ENCODE measurements at places on chromosomes 12 and 14. TPM values are rescaled to one million over a fixed set of nuclear protein-coding genes. Genes with fewer than 3 reads are reported as not detected.
A peak's percentile ranks its signal among the peaks of the same experiment; 100 is the strongest.

- DNase-seq: no peak
- no peaks in the 10 kb centered on the region for H3K36me3 ChIP-seq
- H3K27me3 ChIP-seq: no peaks in the 10 kb centered on the region
- peak overlapping the region; percentile 86 for H3K27ac ChIP-seq
Measured at GRCh38 chr14:54574528-54574927, 7.6 kb downstream of the SAMD4A start.

KRT85 gene
- total RNA-seq: not detected

DNA sequence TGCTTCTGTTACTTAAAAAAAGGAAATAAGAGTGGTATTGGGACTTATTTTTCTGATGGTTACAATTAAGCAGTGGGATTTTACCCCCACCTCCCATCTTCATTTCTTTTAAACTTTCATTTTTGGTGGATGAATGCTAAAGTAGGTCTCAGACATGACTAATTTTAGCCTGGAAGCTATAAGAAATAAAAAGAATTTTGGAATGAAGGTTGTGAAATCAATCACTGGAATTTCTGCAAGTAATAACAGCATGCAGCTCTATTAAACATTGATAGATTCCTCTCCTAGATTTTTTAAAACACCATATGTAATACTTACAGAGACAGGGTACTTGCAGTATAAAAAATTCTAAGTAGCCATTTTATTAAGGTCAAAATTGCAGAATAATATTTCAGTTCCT is 164.2 kb upstream of the CLEC14A start:
- no peaks in the 10 kb centered on the region for H3K36me3 ChIP-seq
- H3K4me1 ChIP-seq: no peaks in the 10 kb centered on the region
- H3K27ac ChIP-seq: no peak overlapping the region
- H3K27me3 ChIP-seq: no peaks in the 10 kb centered on the region
- no peak for DNase-seq

CATSPERB gene
- total RNA-seq: 12.9 TPM

CCDC60 gene
- not detected for total RNA-seq

DNA sequence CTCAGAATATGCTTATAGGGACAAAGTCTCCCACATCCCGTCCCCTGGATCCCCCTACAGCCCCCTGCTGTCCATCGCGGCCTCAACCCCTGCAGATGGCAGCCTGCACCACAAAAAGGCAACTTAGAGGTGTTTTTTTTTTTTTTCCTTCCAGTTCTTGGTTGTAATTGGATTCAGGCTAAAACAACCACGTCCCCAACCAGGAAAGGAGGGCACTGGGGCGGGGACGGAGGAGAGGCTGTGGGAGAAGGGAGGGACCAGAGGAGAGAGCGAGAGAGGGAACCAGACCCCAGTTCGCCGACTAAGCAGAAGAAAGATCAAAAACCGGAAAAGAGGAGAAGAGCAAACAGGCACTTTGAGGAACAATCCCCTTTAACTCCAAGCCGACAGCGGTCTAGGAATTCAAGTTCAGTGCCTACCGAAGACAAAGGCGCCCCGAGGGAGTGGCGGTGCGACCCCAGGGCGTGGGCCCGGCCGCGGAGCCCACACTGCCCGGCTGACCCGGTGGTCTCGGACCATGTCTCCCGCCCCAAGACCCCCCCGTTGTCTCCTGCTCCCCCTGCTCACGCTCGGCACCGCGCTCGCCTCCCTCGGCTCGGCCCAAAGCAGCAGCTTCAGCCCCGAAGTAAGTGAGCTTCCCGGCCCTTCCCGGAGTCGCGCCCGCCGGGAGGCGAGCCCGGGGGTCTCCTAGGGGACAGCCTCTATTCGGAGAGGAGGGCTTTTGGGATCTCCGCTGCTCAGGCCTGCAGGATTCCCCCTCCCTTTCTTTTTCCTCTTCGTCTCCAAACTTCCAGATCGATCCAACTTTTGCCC is at the start of gene MMP14:
TSS of gene MMP14 (plus strand) at position 285 of the 813 bp plus-strand sequence. CDS start at position 518, 233 bp downstream.
- H3K27ac ChIP-seq: peak within 1 kb of the TSS; percentile 83
- H3K36me3 ChIP-seq: no peaks in the 10 kb centered on the region
- H3K4me3 ChIP-seq: peak within 1 kb of the TSS; percentile 92
- peak; percentile 93 for DNase-seq
- H3K27me3 ChIP-seq: no peaks in the 10 kb centered on the region
- H3K4me1 ChIP-seq: no peaks in the 10 kb centered on the region

DNA sequence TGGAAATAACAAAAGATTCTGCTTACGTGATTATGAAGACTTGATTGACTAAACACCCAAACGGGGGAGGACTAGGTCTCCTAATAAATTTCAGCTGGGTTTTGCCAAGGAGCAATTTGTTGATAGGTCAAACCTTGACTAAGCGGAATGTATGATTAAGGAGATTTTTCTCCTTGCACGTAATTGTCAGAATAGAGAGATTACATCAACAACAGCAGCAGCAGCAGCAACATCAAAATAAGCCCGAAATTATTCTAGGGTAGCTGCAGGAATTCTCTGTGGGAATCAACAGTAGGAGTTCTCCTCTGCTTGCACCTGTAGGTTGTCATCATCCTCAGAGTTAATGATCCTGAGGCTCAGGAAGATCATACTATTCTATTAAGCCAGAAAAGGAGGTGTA is 10.2 kb downstream of the ELK3 start:
- H3K27me3 ChIP-seq: no peaks in the 10 kb centered on the region
- H3K27ac ChIP-seq: no peak overlapping the region
- H3K4me3 ChIP-seq: no peak overlapping the region
- H3K4me1 ChIP-seq: no peaks in the 10 kb centered on the region
- no peak for DNase-seq

MAP1LC3B2 gene
- total RNA-seq: 3.1 TPM

AKAP3 gene
- 0.68 TPM for total RNA-seq

RFX4 gene
- total RNA-seq: not detected

DNA sequence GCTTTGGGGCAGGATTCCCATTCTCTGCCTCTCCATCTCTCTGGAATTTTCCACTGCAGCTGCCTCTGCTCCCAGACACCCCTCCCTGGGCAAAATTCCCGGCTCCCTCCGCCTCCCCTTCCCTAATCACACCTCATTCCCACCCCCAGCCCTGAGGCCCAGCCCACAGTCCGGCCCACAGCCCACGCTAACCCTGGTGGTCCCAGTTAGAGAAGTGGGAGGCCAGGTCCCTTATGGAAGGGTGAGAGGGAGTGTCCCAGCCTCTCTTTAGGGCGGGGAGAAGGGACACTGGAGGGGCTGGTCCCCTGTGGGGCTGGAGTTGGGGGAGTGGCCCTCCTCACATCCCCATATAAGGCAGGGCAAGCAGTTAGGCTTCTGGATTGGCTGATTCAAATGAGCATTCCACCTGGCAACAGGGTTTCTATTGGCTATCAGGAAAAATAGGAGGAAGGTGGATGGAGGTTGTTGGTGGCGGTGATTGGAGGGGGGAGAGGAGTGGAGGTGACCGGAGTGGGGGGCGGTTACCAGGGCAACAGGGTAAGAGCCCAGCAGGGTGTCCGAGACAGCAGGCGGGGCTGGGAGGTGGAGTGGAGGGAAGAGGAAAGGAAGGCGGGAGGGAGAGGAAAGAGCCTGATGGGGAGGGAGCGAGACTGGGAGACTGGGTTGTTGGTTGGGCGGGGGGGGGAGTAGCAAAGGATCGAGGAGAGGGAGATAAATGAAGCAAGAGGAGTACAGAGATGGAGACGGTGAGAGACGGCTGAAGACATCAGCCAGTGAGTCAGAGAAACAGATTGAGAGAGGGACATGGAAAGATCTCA is 1.9 kb upstream of the PTMS start:
- H3K27me3 ChIP-seq: no peaks in the 10 kb centered on the region
- H3K27ac ChIP-seq: peak overlapping the region; percentile 42
- H3K36me3 ChIP-seq: no peaks in the 10 kb centered on the region
- no peaks in the 10 kb centered on the region for H3K4me1 ChIP-seq
- DNase-seq: peak; percentile 97
- no peak overlapping the region for H3K4me3 ChIP-seq

- H3K27ac ChIP-seq: no peak overlapping the region
- H3K36me3 ChIP-seq: no peaks in the 10 kb centered on the region
- H3K27me3 ChIP-seq: no peaks in the 10 kb centered on the region
- H3K4me1 ChIP-seq: no peaks in the 10 kb centered on the region
- H3K4me3 ChIP-seq: no peak overlapping the region
- no peak for DNase-seq
Measured at GRCh38 chr12:25829192-25829591, 129.3 kb upstream of the RASSF8 start.

DNA sequence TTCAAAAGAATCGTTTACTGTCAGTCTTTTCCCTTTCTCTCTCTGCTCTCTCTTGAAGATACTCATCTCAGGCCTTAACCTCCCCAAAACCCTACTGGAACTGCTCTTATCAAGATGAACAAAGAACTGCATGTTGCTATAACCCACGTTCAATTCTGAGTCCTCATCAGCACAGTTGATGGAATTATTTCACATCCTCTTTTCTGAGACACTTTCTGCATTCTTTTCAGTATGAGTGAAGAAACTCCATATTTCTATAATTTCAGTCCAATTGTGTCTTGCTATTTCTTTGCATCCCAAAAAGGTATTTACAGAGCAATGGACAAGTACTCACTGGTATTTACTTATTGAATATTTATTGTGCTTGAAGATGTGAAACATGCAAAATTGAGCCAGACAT is 160.1 kb upstream of the CPNE8 start:
- H3K27ac ChIP-seq: no peak overlapping the region
- H3K27me3 ChIP-seq: no peaks in the 10 kb centered on the region
- no peak overlapping the region for H3K4me3 ChIP-seq
- no peak for DNase-seq
- no peaks in the 10 kb centered on the region for H3K36me3 ChIP-seq
- H3K4me1 ChIP-seq: no peaks in the 10 kb centered on the region

NANOG gene
- 0.32 TPM for total RNA-seq

PLEKHA5 gene
- total RNA-seq: 56.0 TPM

DNA sequence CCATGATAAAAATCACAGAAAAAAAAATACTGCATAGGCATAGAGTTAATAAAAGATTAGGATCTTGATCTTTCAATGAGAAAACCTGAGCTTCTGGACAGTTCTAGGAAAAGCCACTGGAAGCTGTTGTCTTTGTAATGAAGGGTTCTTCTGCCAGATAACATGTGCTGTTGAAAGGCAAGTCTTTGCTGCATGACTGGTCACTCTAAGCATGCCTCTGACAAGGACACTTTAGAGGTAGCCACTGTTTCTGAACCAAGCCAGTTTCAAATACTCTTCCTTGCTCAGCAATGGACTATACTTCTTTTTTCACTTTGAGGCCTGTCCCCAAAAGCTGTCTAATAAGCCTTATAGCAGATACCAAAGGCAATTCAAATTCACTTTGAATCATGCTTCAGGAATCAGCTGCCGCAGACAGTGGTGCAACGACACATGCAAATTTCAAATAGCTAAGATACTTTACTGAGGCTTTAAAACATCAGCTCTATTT is 70.2 kb downstream of the BTG1 start:
- H3K36me3 ChIP-seq: no peaks in the 10 kb centered on the region
- H3K4me1 ChIP-seq: no peaks in the 10 kb centered on the region

- H3K27me3 ChIP-seq: no peaks in the 10 kb centered on the region
- H3K27ac ChIP-seq: no peak overlapping the region
- H3K36me3 ChIP-seq: no peaks in the 10 kb centered on the region
Measured at GRCh38 chr14:57637901-57638300, 144.2 kb upstream of the CCDC198 start.

GRCh38 chr12:131860472-131861260 is 32.5 kb downstream of the MMP17 start:
- DNase-seq: no peak
- H3K36me3 ChIP-seq: no peaks in the 10 kb centered on the region
- H3K27me3 ChIP-seq: no peaks in the 10 kb centered on the region
- no peak overlapping the region for H3K4me3 ChIP-seq
- no peaks in the 10 kb centered on the region for H3K4me1 ChIP-seq

RAD51AP1 gene
- total RNA-seq: 2.8 TPM
